ENCODE measurements at places on chromosomes 5 and 9.

- no peak for DNase-seq
Observed at GRCh38 chr5:53971131-53971530, 339.2 kb downstream of the ARL15 start.

DNA sequence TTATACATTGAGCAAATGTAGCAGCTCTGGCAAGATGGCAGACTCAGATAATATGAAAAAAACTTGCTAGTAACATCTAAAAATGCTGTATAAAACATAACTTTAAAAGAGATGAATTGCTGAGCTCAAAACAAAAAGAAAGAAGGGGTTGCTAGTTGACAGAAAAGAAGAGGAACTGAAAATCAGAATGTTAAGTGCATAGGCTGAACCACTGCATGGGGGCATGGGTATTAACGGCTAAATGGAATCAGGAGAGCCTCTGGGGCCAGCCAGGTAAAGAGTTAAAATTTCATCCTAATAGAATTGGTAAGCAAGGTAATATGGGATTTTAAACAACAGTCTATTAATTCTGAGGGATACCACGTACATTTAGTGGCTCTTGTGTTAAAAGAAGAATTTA is 146.8 kb downstream of the SMC2 start:
- no peak for DNase-seq

DNA sequence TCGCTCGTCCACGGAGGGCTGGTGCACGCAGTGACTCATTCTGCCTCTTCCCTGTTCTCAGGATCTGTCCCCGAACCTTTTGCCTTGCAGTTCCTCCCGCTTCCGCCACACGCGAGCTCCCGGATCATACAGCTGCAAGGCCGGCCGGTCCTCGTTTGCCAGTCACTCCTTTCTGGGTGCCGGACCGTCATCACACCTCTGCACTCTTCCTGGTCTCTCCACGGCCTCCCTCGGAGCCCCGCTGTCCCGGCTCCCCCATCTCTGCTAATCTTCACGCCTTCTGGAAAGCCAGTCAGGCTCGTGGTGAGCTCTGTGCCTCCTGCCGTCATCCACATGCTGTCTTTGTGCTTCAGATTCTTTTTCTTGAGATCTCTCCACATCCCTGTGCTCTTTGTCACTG is 91.8 kb downstream of the STX17 start:
- DNase-seq = no peak

DNA sequence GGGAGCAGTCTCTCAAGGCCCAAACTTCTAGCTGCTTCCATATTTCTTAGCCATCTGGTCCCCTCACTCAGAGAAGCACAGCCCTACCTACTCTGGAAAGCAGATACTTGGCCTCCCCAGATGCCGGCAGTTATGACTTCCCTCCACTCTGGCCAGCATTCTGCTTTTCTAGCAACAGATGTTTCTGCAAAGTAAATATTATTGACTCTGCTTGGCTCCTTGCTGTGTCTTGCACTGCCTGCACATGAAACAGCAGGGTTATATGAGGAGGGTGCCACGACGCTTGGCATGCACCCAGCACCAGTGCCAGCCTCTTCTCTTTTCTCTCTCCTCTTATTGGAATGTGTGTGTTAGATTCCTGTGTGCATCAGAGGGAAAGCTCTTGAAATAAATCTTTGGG is 99.7 kb downstream of the ARHGAP26 start:
- no peak for DNase-seq

GRCh38 chr5:170313344-170313743 is 15.8 kb upstream of the LCP2 start:
- no peak for DNase-seq

DNA sequence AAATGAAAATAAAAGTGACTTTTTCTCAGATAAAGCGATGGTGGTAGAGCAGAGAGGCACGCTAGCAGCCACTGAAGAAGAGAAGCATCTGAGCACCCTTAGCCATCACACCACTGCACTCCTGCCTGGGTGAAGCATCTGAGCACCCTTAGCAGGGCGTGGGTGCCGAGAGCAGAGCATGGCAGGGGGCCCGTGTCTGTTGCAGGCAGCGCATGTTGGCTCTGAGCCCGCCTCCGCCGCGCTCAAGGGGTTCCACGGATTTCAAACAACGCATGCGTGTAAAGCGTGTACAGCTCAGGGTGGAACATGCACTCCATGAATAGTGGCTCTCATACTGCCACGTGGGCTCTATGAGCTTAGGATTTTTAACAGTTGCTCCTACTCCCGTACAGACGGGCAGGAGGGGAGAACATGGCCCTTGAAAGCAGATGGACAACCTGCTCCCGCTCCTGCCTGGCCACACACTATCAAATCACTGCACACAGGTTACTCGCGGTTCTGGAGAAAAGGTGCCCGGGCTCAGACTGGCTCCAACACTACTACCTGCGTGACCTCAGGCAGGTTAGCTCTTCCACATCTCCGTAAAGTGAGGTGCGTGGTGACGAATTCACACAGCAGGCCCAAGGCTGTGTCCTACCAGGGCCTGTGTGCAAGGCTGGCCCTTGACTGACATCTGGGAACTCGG is 12.1 kb downstream of the LRRC14B start:
- DNase-seq = no peak

GRCh38 chr5:22593592-22593991 is 259.6 kb downstream of the CDH12 start:
- no peak for DNase-seq

GRCh38 chr9:133165452-133165730 is 1.7 kb upstream of the GBGT1 start:
- DNase-seq = no peak

- DNase-seq = no peak
Observed at GRCh38 chr5:44885903-44886302, 77.2 kb downstream of the MRPS30 start.

DNA sequence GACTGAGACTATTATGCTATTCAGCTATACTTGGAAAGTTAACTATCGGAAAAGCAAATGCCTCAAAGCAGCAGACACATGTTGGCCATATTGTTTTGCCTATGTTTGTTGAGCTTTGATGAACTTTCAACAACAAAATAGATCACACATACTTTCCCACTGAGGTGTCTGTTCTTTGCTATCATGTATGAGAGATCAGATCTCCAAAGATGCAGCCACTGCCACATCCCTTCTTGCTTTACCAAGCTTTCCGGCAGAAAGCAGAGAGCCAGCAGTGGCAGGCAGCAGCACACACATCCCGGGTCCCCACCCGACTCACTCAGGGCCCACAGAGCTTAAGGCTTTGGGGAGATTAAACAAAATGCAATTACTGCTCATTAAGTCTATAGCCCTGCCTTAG is 18.8 kb downstream of the ZBTB5 start:
- no peak for DNase-seq

DNA sequence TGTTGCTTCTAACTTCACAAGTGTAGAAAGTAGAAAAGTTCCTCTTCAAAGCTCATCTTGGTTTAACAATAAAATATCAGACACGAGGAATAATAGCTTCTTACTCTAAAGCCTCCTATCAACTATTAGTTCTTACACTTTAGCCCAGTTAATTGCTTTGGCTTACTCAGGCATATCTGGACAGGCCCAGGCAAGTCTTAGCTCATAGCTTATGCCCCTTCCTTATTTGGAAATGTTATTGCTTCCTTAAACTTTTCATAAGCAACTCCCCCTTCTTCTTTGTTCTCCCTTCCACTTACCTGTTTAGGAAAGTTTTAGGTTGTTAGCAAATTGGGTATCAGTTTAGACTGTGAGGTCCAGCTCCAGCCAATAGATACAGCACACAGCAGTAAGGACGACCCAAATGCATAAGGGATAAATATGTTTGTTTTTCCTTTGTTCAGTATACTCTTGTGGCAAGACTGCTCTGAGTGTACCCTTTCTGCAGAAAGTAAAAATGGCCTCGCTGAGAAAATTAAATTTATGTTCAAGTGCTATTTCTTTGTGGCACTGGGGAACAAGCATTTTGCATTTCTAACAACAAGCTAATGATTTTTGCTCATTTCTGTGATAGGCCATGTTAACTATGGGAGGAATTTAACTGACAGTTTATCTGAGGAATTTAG is 162.1 kb downstream of the SMC2 start:
- no peak for DNase-seq

DNA sequence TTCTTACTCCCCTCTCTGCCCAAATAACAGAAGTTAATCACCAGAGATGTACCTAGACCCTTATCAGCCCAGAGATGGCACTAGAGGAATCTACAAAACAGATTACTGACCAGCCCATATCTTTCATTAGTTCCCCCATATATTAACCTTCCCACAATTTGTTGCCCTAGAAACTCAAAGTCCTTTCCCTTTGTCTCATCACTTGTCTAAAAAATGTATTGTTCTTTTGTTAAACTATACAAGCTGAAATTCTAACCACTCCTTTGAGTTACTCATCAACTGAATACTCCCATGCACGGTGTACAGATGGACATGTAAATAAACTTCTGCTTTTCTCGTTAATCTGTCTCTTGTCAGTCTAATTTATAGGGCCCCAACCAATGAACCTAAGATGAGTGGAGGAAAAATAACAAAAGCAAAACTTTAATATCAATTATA is 130.9 kb downstream of the CCDC192 start:
- no peak for DNase-seq

DNA sequence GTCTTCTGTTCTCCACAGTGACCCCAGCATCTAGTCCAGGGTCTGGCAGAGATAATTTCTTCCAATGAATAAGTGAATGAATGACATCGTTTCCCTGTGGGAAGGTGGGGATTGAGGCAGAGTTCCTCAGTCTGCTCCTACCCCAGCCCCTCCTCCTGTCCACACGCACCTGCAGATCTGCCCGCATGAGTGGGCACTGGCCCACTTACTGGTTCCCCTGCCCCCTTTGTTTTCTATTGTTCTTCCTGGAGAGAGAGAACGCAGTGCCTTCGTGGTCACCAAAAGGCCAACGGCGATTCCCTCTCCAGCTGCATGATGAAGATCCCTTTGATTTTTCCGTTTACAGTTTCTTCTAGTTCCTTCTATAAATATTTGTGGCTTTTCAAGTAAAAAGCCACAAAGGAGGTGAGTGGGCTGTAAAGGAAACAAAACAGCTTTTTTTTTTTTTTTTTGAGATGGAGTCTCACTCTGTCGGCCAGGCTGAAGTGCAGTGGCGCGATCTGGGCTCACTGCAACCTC is 5.8 kb upstream of the FPGS start:
- no peak for DNase-seq

Data from stimulated activated CD8-positive, alpha-beta memory T cell treated with anti-CD3 and anti-CD28 coated beads, Interleukin-4, amount 100 ng/mL, for 4 hours (primary cell).